AG08396 (cell line): ENCODE measurements at places on chromosomes 3 and 15.

DNA sequence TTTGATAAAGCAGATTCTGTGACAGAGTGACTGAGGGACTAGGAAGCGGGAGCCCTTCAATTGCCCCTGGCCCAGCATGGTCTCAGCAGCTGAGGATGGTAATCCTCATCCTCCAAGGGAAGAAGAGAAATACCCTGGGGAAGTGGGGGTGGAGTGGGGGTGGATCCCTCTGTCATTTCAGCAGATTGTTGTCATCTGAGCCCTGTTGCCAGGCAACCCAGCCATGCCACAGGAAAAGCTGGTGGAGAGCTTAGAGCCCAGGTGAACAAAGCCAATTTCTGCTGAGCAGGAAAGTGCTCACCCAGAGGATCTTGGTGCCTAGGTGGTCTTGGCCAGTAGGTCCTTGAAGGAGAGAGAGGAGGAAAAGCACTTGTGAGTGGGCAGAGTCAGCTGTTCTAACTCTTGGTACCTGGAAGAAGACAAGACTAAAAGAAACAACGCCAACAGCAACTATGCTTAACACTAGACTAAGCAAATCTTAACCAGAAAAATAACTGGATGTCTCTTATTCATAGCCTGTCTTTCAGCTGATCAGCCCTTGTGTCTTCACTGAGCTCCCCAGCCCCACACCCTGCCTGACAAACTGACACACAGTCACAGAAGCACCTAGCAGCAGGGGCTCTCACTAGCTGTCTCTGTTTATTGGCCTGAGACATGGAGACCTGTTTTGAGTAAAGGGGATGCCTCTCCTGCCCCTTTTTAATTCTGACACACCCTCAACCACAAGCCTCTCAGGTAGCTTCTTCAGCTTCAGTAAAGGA is 40.1 kb upstream of the DCLK3 start:
- no peak for DNase-seq

DNA sequence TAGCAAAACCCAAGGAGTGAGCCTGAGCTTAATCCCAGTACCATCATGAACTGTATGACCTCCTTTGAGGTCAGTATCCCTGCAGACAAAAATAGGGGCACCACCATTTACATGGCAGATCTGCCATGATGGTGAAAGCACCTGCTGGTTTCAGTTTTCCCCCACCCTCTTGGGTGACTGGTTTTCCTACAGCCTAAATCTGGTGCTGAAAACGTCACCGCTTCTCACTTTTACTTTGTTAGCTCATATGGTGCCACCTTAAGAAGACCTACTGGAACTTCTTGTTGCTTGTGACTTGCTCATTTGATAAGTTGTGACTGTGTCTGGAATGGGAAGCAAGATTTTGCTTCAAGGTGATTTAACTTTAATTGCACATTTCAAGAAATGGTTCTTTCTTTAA is 5.1 kb downstream of the PPP1R2 start:
- DNase-seq, result no peak

DNA sequence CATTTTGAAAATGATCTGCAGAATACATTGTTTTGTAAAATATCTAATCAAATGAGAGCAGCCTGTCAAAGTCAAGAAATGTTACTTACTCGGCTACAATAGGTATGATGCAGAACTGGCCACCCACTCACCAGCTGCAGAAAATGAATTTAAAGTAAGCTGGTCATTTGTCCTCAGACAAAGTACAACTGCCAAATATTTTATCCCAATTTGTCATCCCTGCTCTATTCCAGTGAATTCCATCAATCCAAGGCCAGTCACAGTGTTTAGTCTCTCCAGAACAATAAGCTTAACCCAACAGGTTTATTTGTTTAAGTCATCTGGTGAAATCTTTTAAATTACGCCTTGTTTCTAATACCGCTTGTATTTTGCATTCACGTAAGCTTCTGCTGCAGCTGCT is 46.6 kb upstream of the TCF12 start:
- DNase-seq, result no peak

GRCh38 chr3:110397115-110397514 is 674.5 kb upstream of the NECTIN3 start:
- DNase-seq, result no peak

DNA sequence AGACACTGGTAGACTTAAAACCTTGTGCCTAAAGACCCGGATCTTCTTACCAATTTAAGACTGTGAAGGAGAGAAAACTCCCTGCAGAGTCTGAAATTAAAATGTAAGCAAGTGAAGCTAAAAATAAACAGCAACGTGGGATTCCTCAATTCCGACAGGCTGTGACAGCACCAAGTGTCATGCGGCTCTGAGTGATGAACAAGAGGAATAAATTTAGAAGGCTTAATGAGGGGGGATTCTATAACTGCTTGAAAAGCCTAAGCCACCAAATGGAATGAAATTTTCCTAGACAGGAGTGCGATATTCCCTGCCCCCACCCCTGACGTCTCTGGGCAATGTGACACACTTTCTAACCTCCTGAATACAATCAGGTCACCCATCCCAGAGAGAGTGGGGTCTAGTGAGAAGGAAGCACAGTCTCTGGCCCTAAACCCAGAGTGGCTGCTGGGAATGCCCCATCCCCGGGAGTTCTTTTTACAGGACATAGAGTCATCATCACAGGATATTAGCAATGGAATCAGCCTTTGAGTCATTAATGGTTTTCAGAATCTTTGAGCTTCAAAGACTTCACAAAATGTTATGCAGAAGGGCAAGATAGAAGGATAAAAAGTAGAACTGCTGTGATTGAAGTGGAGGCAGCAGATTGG is 114.3 kb downstream of the EDEM1 start:
- DNase-seq, result no peak

- no peak for DNase-seq
Measured at GRCh38 chr15:88983861-88984429, 70.8 kb upstream of the MFGE8 start.

DNA sequence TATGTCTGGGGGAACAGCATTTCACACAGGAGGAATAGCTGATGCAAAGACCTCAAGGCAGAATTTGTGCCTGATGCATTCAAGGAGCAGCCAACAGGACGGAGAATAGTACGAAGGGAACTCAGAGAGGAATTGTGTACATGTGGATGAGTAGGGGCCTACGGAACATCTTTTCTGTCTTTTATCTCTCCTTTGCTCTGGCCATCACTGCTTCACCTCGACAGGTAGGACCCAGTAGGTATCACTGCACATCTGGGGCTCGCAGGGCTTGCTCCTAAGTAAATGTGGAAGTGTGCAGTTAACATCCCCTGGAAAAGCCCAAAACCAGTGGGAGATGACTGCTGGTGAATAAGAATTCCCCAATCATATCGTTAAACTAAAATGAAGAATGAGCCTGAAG is 56.4 kb upstream of the POU1F1 start:
- DNase-seq, result no peak

- DNase-seq, result no peak
Measured at GRCh38 chr15:35907511-35907910, 361.5 kb upstream of the DPH6 start.

DNA sequence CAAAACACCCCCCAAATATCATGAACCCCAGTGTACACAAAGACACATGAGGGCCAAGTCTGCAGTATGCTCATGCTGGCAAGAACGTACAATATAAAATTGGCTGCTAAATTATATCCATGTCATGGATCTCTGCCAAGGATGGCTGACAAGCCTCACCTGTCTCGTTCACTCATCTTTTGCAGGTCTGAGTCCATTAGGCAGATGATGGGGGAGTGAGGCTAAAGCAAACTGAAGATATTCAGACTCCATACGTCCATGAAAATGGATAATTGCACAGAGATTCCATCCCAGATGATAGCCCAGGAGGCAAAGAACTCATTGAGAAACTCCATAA is 122.3 kb upstream of the PTPRG start:
- no peak for DNase-seq

DNA sequence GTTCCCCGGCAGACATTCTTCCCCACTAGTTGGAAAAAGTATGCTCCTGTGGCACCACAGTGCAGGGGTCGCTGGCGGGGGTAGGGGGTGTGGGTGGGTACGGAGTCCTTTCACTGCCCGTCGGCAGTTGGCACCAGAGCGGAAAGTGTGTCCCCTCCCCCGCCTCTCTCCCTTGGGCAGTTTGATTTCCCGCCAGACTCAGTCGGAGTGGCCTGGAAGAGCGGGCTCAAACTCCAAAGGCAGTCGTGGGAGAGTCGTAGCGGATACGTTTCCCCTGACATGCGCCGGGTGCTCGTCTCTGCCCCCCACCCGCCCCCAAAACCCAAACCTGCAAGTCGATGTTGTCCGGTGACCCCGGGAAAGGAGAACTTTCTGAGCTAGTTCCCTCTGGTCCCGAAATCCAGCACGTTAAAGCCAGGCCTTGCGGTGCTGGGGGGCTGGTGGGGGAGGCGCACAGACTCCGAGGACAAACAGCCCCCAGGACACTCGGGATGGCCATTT is 4.4 kb upstream of the FOXB1 start:
- no peak for DNase-seq

DNA sequence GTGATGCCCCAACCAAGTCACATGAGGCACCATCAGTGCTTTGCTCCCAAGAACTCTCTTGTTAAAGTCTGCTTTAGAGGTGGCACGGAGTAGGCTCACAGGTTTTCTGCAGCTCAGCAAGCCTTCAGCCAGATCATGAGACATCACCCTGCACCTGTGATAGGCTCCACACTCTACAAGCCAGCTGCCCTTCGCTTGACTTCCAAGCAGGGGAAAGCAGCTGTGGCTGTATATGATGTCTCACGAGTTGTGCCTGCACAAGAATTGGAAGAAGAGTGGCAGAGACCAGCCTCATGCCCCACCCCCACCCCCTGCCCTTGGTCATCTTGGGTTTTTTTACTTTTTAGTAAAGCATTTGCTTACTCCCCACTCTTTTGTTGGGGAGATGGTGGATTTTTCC is 22.5 kb downstream of the MRPS11 start:
- no peak for DNase-seq

GRCh38 chr3:12465151-12465835 is 19.0 kb upstream of the TSEN2 start:
- DNase-seq, result no peak

GRCh38 chr3:197465996-197466549 is 89.7 kb downstream of the BDH1 start:
- DNase-seq, result no peak
